ENCODE measurements at places on chromosomes 7 and 10.

GRCh38 chr10:5565205-5565545 is 40.4 kb downstream of the CALML3 start:
- no peak for DNase-seq

GRCh38 chr7:126608339-126608776 is 644.4 kb downstream of the GRM8 start:
- peak; percentile 44 for DNase-seq

DNA sequence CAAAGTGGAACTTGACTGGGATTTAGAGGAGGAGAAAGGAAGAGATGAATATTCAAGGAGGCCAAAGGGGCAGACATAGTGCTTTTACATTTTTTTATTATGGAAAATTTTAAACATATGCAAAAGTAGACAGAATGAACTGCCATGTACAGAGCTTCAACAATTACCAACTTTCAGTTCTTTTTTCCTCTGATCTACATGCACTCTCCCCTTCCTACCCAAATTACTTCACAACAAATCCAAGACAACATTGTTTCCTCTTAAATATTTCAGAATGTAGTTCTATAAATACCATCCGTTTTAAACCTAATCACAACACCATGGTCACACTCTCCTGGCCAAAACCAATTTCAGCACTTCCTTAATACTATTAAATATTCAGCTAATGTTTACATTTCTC is 83.5 kb upstream of the FZD1 start:
- no peak for DNase-seq

GRCh38 chr10:351770-352334 is 216.6 kb downstream of the ZMYND11 start:
- no peak for DNase-seq

- DNase-seq = no peak
These were observed 826 bp downstream of the GIMAP7 start for GRCh38 chr7:150515248-150516147.

DNA sequence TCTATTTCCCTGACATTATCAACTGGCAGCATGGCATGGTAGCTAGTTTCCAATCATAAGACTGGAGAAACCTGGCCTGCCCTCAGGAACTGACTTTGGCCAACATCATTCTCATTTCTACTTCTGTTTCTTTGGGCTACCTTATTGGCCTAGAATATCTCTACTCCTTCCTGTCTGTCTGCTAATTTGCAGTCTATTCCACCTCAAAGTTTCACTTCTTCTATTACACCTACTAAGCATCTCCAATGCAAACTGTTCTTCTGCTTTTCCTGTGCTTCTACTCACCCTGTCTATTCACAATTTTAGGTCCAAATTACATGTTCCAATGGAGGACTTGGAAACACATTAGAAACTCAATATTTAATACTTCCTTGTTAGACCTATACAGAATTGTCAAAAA is 65.6 kb downstream of the ZNF503 start:
- DNase-seq = no peak

DNA sequence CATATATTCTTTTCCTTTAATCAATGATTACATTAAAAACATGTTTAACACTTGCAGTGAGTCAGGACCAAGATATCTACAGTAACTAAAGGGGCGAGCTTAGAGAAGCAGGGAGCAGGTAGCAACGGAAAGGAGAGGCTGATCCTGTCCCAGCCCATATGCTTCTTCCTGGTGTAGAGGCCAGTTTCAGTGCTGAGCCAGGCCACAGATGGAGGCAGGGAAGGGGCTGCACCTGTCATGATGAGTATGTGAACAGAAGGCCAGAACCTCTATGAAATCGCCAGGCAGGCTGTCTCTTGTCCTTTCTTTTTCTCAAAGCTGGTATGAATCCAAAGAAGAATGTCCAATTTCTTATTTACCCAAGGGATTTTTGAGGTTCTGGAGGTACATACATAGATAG is 16.3 kb downstream of the REEP3 start:
- DNase-seq = no peak

DNA sequence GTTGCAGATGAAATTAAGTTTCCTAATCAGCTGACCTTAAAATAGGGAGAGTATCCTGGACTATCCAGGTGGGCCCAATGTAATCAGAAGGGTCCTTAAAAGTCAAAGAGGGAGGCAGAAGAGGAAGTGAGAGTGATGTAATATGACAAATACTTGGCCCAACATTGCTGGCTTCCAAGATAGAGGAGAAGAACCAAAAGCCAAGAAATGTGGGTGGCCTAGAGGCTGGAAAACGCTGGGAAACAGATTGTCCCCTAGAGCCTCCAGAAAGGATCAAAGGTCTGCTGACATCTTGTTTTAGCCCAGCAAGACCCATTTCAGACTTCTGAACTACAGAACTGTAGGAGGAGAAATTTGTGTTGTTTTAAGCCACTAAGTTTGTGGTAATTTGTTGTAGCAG is 79.7 kb upstream of the NOBOX start:
- no peak for DNase-seq

DNA sequence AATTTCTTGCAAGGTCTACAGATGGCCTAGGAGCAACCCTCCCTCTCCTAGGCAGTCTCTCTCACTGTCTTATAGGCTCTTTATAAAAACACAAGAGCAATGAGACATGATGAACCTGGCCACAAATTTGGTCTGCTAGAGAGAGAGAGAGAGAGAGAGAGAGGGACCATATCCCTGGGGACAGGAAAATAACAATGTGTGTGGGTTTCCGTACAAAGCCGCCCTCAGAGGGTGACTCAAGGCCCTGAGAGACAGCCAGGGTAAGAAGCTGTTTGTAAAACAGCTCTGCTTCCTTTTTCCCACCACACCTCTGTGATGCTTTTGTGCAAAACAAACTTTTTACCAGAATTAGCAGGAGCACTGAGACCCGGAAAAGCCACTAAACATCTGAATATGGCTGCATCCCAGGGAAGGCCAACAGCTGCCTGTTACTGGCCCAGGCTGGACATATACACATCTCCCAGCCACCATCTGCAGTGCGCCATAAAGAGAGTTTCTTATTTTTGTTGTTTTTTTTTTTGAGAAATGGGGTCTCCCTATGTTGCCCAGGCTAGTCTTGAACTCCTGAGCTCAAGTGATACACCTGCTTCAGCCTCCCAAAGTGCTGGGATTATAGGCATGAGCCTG is 18.4 kb downstream of the GIMAP5 start:
- no peak for DNase-seq

DNA sequence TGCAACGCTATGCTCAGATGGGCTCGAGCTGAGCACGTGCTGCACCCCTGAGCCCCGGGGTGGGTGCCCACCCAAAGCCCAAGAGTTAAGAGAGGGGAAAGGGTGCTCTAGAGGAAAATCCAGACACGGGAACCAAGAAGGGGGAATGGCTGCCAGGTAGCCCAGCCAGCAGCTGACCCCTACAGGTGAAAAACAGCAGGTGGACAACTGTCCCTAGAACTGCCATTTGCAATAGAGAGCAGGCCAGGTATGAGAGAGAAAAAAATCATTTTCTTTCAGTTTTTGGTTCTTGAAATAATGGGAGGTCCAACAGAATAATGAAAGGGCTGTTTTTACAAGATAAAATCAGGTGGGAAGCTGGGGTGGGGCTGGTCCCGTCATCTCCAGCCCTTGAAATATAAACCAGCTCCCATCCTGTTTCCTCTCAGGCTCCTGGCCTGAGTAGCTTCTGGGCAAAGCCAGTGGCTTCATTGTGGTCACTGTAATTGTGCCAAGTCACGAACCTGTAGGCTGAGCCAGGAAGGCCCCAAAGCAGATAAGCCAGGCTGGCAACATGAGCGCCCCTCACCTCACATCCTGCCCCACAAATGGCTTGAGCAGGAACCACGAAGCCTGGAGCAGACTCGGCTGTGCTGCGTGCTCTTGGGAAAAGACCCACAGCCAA is 257.8 kb downstream of the SNX10 start:
- DNase-seq = no peak
